ENCODE measurements at places on chromosomes 2 and 18. TPM values are rescaled to one million over a fixed set of nuclear protein-coding genes. Genes with fewer than 3 reads are reported as not detected.

GRCh38 chr2:194166818-194167217 is 1490.2 kb upstream of the SLC39A10 start:
- DNase-seq: peak; percentile 2

GRCh38 chr18:56672391-56672790 is 21.2 kb downstream of the WDR7 start:
- no peak for DNase-seq

GRCh38 chr18:37219257-37219656 is 346.3 kb downstream of the CELF4 start:
- DNase-seq: no peak

DNA sequence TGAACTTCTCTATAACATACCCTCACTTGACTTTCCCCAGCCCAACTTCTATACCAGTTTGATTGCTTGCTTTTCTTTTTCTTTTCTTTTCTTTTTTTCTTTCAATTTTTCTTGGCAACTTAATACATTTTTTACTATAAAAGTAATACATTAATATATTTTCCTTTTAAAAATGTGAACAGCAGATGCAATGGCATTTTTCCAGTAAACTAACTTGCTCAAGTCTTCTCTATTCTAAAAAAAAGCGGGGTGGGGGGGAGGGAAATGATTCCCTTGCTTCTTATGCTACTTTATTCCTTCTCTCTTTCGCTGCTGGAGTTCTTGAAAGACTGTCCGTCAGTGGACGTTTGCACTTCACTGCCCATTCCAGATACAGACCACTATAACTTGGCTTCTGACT is 70.5 kb downstream of the RBMS1 start:
- DNase-seq: peak; percentile 90

DNA sequence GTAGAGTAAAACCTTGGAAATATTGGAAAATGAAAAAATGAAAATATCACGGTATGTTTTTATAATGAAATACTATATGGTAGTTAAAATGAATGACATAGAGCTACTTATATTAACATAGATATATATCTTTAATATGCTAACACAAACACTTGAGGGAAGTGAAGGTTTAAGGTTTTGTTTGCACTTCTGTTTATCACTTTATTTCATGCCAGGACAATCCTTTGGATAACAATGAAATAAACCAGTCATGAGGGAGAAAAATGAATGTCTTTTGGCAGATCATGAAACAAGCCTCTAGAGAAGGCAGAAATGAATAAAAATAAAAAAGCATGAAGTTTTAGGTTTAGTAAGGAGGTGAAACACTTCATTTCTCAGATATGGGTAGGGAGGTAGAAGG is 89.9 kb downstream of the BAZ2B start:
- no peak for DNase-seq

The HOXD9 gene
- 0.75 TPM for total RNA-seq

The IL1RN gene
- 0.22 TPM for total RNA-seq

The RNF152 gene
- 8.1 TPM for total RNA-seq

The SLC14A1 gene
- total RNA-seq: 1.3 TPM

The PLGLB2 gene
- total RNA-seq: 0.80 TPM

The GALM gene
- total RNA-seq: 12.7 TPM
